Stimulated activated naive CD8-positive, alpha-beta T cell treated with anti-CD3 and anti-CD28 coated beads, Interleukin-15, amount 100 ng/mL, for 72 hours (primary cell): ENCODE measurements at places on chromosomes 5 and 9.

- DNase-seq: no peak
Measured at GRCh38 chr5:76144513-76145274, 61.5 kb downstream of the SV2C start.

GRCh38 chr9:135948968-135949367, 12.2 kb downstream of the UBAC1 start:
- DNase-seq: no peak

DNA sequence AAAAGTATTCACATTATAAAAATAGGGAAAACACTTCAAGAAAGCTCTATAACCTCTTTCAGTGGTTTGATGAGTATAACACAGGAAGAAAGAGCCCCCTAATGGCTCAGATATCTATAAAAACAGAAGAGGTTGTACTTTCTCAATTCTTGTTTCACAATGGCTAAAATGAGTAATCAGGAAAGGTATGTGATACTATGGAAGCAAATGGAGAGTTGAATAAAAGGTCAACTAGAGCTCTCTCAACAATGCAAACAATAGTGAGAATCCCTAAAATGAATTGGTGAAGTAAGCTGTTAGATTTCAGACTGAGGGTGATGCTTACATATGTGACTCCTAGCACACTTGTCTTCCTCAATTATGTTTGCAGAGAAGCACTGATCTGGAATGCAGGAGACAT, 584.6 kb upstream of the CDH18 start:
- no peak for DNase-seq

DNA sequence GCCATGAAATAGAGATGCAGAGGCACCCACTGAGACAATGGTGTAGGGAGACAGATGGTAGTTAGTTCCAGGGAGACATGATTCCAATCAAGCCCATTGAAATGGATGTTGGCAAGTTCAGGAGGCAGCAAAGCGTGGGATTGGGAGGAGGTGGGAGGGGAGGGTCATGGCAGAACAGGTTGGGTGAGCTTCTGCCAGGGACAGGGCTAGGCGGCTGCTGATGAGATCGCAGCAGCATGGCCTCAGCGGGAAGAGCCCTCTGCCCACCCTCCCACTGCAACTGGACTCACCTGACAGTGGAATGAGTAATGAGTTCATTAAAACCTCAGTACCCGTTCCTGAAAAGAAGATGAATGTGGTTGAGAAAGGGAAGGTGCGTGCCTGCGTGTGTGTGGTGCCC, 418.2 kb downstream of the CDK5RAP2 start:
- no peak for DNase-seq

- no peak for DNase-seq
Measured at GRCh38 chr9:26159575-26160392, 481.5 kb upstream of the TUSC1 start.

GRCh38 chr9:23541976-23542375, 284.1 kb downstream of the ELAVL2 start:
- no peak for DNase-seq

GRCh38 chr5:40409601-40410000, 270.1 kb upstream of the PTGER4 start:
- DNase-seq: no peak

GRCh38 chr9:101628173-101628572, 33.4 kb upstream of the PPP3R2 start:
- DNase-seq: no peak

- DNase-seq: no peak
Measured at GRCh38 chr9:83000765-83001164, 62.2 kb downstream of the RASEF start.

GRCh38 chr5:81776258-81776657, 25.4 kb upstream of the SSBP2 start:
- no peak for DNase-seq

DNA sequence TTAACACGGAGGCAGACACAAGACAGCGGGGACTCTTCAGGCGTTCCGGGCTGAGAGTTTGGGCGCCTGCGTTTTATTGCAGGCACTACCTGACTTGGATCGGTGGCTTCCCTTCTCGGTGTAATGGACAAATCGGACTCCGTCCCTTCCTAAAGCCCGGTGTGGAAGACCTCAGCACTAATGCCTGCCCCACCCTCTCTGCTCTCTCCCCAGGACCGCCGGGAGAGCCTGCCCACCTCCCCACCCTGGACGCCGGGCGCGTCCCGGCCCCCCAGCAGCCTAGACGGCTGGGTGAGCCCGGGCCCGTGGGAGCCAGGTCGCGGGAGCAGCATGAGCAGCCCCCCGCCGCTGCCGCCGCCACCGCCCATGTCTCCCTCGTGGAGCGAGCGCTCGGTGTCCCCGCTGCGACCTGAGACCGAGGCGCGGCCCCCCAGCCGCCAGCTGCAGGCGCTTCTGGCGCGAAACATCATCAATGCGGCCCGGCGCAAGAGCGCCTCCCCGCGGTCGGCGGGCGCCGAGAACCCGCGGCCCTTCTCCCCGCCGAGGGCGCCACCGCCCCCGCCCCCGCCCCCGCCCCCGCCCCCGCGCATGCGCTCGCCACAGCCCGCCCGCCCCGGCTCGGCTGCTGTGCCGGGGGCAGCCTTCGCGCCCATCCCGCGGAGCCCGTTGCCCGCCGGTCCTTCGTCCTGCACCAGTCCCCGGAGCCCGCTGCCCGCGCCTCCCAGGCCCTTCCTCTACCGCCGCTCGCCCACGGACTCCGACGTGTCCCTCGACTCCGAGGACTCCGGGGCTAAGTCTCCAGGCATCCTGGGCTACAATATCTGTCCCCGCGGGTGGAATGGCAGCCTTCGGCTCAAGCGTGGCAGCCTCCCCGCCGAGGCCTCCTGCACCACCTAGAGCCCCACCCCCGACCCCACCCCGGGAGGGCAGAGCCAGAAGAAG, 4.6 kb upstream of the MYOZ3 start:
- DNase-seq: peak; percentile 76

- DNase-seq: no peak
Measured at GRCh38 chr5:168651648-168652047, 72.5 kb upstream of the PANK3 start.

DNA sequence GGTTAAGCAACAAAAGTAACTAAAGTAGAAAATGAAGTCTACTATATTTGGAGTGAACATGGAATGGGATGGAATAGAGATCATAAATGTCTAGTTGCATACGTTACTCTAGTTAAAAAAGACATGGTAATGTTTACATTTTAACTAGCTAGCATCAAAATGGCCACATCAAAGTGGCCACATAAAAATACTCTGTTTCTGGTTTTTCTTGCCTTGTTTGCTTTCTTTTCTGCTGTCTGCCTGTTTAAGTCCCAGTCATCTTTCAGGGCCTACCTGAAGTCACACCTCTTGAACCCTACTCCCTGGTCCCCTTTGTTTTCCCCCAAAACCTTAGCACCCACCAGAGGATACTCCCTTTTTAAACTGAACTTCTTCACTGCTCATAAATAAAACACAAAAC, 6.4 kb upstream of the KIF2A start:
- DNase-seq: no peak

GRCh38 chr5:96577909-96578308, 84.3 kb upstream of the CAST start:
- no peak for DNase-seq

DNA sequence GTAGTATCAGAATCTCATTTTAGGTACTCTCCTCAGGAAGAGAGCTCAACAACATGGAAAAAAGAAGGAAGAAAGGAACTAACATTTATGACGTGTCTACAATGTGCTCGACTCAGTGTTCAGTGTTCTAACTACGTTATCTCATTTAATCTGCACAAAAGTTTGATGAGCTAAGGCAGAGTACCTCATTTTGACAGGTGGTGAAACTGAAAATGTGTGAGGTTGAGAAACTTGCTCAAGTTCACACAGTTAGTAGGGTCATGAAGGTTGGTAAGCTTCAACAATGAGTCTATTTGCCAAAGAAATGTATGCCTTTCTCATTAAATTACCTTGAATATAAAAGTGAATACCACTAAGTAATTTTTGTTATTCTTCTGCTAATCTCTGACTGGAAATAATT, 165.1 kb downstream of the CAAP1 start:
- DNase-seq: no peak

- DNase-seq: no peak
Measured at GRCh38 chr5:54257366-54258118, 52.8 kb downstream of the ARL15 start.

DNA sequence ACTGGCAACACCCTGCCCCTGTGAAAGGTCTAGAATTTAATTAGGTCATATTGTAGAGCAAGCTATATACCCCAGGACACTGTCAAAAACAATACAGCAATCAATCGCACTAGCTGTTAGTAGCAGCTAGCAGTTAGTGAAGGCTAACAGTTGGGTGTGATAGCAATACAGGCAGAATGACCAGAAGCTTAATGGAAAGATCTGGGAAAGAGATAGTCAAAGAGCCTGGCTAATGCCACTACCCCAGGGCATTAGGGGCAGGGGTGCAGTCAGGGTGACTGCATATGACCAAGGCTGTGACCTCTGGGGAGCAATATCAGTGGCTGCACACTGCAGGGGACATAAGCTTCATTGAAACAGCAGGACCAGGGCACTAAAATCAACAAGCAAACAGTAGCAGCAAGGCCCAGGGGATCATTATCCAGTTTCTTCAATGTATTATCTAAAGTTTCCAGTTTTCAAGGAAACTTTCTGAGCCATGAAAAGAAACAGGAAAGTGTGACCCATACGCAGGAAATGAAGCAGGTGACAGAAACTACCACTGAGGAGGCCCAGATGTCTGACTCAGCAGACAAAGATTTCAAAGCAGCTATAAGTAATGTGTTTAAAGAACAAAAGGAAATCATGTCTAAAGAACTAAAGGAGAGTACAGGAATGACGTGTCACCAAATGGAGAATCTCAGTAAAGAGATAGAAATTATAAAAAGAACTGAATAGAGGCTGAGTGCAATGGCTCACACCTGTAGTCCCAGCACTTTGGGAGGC, 82.4 kb downstream of the ZNF354C start:
- peak; percentile 52 for DNase-seq

GRCh38 chr5:41925555-41925951, 472 bp downstream of the FBXO4 start:
- DNase-seq: no peak

DNA sequence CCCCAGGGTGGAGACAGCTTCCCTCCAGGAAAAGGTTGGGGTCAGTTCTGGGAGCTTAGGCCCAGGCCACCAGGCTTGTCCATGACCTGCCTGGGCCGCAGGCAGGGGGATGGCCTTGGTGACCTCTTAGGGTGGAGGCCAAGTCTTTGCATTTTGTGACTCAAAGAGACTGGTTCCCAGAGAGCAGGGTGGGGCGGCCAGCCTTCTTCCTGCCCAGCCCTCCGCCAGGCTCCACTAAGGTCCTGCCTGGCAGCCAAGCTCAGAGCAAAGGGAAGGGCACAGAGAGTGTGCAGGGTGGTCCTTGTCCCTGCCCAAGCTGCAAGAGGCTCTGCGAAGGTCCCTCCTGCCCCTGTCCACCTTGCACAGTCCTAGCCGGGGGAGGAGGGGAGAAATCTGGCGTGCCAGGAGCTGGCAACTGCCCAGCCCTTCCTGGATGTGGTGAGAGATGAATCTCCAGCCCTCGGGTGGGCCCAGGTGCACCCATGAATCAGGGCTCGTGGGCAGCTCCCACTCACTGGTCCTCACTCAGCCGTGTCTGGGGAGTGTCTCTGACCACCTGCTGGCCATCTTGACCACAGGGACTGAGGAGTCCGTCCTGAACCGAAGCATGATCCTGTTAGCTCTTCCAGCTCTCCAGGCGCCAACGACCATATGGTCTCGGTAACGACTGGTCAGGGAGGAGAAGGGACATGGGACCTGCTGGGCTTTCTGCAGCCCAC, 2.3 kb upstream of the PTGDS start:
- DNase-seq: no peak

DNA sequence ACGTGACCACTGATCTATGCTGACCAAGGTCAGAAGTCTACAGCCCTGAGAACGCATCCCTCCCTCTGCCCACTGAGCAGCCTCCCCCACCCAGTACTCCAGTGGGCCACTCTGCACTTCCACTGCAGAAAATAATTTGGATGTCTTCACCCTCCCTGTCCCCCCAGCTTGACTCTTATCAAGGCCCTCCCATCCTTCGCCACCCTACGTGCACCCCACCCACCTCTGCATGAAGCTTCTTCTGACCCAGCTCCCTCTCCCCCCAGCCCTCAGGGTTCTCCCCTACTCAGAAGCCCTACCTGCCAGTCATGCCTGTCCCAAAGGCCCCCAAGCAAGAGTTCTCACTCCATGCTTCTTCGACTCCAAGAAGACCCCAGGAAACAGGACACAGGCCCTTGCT, 138.5 kb upstream of the FSTL4 start:
- no peak for DNase-seq

DNA sequence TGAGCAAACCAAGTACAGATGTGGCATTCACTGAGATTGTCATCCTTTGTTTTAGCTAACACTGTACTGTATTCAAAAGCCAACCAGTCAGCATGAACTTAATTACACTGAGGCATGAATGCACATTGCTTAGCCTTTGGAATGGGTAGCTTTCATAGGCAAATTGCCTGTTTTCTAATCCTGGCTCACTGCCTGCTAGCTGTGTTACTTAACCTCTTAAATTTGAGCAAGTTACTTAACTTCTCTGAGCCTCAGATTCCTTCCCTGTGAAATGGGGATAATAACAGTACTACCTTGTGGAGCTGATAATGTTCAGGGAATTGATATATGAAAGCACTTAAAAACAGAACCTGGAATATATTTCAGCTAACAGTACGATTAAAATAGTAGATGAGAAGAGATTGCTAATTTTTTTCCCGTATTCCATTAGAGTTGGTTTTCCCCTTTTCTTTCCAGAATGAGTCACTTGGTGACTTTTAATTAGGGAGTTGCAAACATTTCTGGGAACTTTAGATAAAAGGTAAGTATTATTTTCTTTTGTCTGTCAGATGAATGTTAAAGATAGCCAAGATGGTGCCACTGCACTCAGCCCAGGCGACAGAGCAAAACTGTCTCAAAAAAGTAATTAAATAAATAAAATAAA, 43.9 kb downstream of the ARRDC3 start:
- DNase-seq: no peak

DNA sequence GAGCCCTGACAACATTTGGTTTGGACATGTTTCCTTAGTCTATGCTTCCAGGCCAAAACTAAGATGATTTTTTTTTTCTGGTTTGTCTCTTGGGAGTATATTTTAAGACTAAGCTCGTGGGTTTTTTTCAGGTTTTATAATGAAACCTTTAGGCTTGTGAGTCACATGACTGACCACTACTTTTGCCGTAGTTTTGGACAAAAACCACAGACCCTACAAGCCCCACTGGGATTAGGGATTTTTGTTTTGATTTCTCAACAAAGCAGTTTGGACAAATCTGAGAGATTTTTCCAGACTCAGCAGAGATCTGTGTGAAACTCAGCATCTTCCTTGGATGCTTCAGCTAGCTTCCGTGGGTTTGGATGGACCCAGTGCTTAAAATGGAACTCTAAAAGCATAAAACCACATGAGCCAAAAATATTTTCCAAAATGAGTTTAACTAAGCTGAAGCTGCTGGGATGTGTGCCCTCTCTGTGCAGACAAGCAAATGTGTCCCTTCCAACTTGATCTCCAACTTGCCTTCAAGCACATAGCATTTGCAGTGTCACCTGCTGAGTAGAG, 70.3 kb upstream of the SMIM15 start:
- DNase-seq: no peak

GRCh38 chr9:84945878-84946538, 276.5 kb downstream of the NTRK2 start:
- no peak for DNase-seq
